ENCODE measurements at places on chromosomes 4 and X. TPM values are rescaled to one million over a fixed set of nuclear protein-coding genes. Genes with fewer than 3 reads are reported as not detected.

GRCh38 chr4:48904541-48905142 is 1.9 kb downstream of the OCIAD2 start:
- peak overlapping the region; percentile 6 for H3K4me3 ChIP-seq
- H3K27ac ChIP-seq: no peak overlapping the region
- H3K36me3 ChIP-seq: peaks cover 18% of the 10 kb centered on the region
- no peak for DNase-seq
- no peaks in the 10 kb centered on the region for H3K27me3 ChIP-seq
- H3K4me1 ChIP-seq: peaks cover 53% of the 10 kb centered on the region

- H3K4me3 ChIP-seq: no peak overlapping the region
- no peaks in the 10 kb centered on the region for H3K36me3 ChIP-seq
- no peak for DNase-seq
- H3K27ac ChIP-seq: no peak overlapping the region
- H3K4me1 ChIP-seq: no peaks in the 10 kb centered on the region
Measured at GRCh38 chrX:114049063-114049462, 534.8 kb upstream of the HTR2C start.

DNA sequence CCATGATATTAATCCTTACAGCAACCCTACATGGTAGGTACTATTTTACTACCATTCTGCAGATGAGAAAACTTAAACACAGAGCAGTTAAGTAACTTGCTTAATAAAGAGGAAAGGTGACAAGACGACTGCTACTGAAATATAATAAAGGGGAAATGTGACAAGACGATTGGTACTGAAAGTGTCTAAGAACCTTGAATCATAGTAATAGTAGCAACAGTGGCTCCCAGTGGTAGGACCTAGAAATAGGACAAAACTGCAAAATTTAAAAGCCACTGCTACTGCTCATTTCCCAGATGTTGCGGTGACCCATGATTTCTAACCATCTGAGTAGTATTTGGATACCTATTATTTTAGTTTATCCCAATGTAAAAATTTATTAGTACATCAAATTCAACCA is 89.5 kb downstream of the TASL start:
- no peaks in the 10 kb centered on the region for H3K4me1 ChIP-seq
- DNase-seq: no peak
- H3K4me3 ChIP-seq: no peak overlapping the region
- H3K27ac ChIP-seq: no peak overlapping the region

- H3K27me3 ChIP-seq: no peaks in the 10 kb centered on the region
- H3K4me3 ChIP-seq: peak overlapping the region; percentile 83
- H3K4me1 ChIP-seq: peaks cover 13% of the 10 kb centered on the region
- DNase-seq: peak; percentile 80
Measured at GRCh38 chrX:47366041-47366722, 4.2 kb upstream of the ZNF157 start.

- H3K4me1 ChIP-seq: no peaks in the 10 kb centered on the region
- H3K27ac ChIP-seq: no peak overlapping the region
- H3K4me3 ChIP-seq: no peak overlapping the region
- no peaks in the 10 kb centered on the region for H3K36me3 ChIP-seq
Measured at GRCh38 chr4:168908851-168909273, 101.2 kb downstream of the CBR4 start.

TMEM35A gene
- total RNA-seq: not detected

NUDT9 gene
- 13.9 TPM for total RNA-seq

SPANXD gene
- not detected for total RNA-seq

SERPINA7 gene
- total RNA-seq: not detected

RTL9 gene
- total RNA-seq: not detected

HPSE gene
- 16.5 TPM for total RNA-seq

SPANXB1 gene
- not detected for total RNA-seq

TRAM1L1 gene
- not detected for total RNA-seq

OR13H1 gene
- total RNA-seq: not detected

HPGDS gene
- not detected for total RNA-seq
